Central memory CD4-positive, alpha-beta T cell (primary cell): ENCODE measurements at places on chromosomes 12 and 14.

- no peak for DNase-seq
Measured at GRCh38 chr12:121947981-121948380, 29.6 kb downstream of the CFAP251 start.

DNA sequence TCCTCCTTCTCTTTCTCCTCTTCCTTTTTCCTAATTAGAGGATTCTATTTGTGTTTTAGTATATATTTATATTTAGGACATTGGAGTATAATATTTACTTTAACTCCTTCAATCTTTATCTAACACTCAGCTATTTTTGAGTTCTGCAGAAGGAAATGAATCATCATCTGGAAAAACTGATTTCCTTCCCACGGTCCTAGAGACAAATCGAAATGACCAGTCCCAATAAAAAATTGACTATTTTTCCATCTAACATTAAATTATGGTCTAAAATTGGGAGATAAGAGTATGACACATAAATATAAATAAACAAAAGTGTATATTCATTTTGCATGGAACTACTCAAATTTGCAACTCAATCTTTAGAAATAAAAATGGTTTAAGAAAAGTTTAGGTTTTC lies 167.4 kb downstream of the TMTC3 start:
- DNase-seq, result no peak

GRCh38 chr14:65411656-65412031 lies 886 bp upstream of the FUT8 start:
- DNase-seq, result peak; percentile 71

GRCh38 chr12:62724947-62725451 lies 210.0 kb downstream of the PPM1H start:
- DNase-seq, result no peak

GRCh38 chr12:48279101-48279500 lies 71.6 kb downstream of the ZNF641 start:
- DNase-seq, result no peak

GRCh38 chr14:63833728-63834127 lies 19.1 kb upstream of the SYNE2 start:
- DNase-seq, result no peak

GRCh38 chr14:33062881-33063280 lies 124.2 kb downstream of the NPAS3 start:
- no peak for DNase-seq

DNA sequence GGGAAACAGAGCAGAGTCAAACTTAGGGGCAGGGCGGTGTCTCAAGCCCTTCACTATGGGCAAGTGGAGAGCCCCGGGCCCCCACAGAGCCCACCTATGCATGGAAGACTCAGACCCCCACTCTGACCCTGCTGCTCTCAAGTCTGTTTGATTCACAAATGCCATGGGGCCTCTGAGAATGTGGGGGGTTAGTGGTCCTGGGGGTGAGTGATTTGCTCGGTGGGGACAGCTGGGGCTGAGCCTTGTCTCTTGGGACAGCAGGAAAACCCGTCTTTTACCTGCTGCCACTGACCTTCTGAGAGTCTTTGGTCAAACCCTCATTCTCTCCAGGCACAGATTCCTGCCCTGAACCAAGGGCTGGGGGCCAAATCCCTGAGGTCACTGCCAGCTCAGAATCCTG lies 201.0 kb upstream of the RTL1 start:
- DNase-seq, result no peak

GRCh38 chr12:45986641-45987339 lies 3.6 kb downstream of the SCAF11 start:
- no peak for DNase-seq

GRCh38 chr14:91685600-91685999 lies 46.3 kb downstream of the CATSPERB start:
- no peak for DNase-seq

DNA sequence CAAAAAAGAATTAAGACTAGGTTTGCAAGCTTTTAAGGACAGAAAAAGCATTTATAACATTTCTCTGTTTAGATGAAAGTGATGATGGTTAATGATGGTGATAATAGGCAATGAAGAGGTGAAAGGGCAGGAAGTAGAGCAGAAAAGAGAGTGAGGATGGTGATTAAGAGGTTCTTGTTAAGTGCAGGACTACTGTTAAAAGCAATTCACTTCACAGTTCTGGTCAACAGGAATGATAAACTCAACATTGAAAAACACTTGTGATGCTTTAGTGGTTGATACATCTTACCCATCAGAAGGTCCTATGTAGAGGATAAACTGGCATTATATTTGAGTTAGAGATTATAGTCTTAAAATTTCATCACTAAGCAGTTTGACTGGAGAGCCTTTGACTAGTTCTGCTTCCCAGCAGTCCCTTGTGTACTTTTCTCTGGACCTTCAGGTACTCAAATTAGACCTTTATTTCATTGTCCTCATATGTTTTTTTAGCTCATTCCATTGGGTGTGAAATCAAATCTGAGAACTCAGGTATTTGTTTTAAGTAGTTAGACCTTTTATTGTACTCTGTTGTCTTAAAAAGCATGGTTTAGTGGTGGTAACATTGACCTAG lies 10.9 kb downstream of the RAP1B start:
- no peak for DNase-seq

DNA sequence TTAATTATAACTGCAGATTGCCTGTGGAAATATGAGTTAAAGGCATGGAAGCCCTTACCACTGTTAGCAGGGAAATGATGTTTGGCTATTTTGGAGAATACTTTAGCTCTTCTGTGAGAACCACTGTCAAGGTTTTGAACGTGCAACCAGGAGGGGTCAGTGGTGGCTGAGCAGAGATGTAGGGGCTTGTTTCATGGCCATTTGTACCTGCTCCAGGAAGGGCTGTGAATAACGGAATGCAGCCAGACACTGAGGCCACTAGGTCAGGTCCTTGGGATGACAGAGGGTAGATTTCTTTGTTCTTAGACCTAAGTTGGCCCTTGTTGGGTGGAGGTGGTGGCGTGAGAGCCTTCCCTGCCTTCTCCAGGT lies 8.3 kb downstream of the TRAF3 start:
- no peak for DNase-seq

GRCh38 chr12:122520676-122521075 lies 6.1 kb downstream of the RSRC2 start:
- DNase-seq, result no peak

DNA sequence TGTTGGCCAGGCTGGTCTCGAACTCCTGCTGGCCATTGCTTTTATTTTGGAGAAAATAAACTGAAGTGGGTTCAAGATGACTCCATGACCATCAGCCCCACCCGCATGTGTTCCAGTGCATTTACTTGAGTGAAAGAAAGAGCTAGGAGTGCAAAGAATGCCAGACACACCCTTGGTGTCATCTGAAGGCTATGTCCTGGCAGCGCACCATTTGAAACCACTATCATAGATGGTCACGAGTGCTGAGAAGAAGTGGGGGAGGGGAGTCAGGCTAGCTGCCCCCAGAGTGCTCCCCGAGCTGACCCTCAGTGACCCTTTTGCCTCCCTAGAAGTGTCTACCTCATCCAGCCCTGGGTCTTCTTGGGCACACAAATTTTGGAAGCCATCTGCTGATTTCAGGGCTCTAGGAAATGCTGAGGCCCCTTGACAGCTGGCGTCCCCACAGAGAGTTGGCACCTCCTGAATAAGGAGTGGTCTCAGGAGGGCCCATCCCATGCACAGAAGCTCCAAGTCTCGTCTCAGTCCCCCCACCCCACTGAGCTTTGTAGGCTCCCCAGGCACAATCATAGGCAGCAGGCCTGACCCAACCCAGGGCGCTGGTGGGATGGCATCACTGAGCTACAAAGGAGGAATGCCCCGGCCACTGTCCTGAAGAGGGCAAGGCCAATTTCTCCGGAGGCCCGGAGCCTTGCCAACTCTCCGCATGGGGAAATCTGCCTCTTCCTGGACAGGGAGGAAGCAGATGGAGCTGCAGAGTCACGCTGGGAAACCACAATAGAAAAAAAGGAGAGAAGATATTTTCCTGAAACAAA lies 28.0 kb downstream of the PXN start:
- DNase-seq, result no peak

DNA sequence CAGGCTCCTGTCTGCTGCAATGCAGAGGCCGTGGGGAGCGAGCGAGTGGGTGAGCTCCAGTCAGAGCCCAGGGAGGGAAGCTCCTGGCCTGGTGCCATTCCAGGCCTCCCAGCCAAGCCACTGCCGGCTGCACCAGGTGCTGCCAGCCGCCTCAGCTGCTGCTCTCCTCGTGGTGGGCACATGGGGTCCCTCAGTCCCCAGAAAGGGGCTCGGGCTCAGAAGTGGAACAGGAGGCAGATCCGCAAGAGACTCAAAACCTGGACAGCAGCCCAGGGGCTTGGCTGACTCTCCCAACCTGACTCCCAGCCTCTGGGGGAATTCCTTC lies 2.4 kb downstream of the ABCB9 start:
- DNase-seq, result no peak

- no peak for DNase-seq
Measured at GRCh38 chr12:109797905-109798669, 35.1 kb downstream of the TRPV4 start.

GRCh38 chr14:68271913-68272391 lies 452.4 kb downstream of the RAD51B start:
- DNase-seq, result no peak

- DNase-seq, result no peak
Measured at GRCh38 chr14:85934886-85935254, 404.9 kb downstream of the FLRT2 start.

GRCh38 chr12:52535574-52535973 lies 15.4 kb upstream of the KRT5 start:
- DNase-seq, result no peak

GRCh38 chr14:75595226-75595625 lies 16.8 kb downstream of the FLVCR2 start:
- DNase-seq, result no peak

GRCh38 chr12:123384318-123384993 lies 524 bp downstream of the KMT5A start:
- DNase-seq, result no peak

GRCh38 chr14:75497191-75497590 lies 25.1 kb upstream of the BATF start:
- DNase-seq, result no peak

DNA sequence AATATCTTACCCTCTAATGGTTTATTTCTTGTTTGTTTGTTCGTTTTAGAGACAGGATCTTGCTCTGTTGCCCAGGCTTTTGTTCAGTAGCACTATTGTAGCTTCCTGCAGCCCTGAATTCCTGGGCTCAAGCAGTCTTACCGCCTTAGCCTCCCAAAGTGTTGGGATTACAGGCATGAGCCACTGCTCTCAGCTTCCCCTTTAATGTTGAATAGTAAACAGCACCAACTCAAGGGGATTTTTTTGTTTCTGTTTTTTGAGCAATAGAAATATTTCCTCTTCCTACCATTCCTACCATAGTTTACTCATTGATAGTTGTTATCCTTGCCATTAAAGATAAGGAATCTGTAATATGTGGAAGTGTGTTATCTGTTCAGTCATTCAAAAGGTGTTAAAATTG lies 10.7 kb downstream of the ARID4A start:
- no peak for DNase-seq

- no peak for DNase-seq
Measured at GRCh38 chr14:74569806-74570591, 42.0 kb downstream of the LTBP2 start.

DNA sequence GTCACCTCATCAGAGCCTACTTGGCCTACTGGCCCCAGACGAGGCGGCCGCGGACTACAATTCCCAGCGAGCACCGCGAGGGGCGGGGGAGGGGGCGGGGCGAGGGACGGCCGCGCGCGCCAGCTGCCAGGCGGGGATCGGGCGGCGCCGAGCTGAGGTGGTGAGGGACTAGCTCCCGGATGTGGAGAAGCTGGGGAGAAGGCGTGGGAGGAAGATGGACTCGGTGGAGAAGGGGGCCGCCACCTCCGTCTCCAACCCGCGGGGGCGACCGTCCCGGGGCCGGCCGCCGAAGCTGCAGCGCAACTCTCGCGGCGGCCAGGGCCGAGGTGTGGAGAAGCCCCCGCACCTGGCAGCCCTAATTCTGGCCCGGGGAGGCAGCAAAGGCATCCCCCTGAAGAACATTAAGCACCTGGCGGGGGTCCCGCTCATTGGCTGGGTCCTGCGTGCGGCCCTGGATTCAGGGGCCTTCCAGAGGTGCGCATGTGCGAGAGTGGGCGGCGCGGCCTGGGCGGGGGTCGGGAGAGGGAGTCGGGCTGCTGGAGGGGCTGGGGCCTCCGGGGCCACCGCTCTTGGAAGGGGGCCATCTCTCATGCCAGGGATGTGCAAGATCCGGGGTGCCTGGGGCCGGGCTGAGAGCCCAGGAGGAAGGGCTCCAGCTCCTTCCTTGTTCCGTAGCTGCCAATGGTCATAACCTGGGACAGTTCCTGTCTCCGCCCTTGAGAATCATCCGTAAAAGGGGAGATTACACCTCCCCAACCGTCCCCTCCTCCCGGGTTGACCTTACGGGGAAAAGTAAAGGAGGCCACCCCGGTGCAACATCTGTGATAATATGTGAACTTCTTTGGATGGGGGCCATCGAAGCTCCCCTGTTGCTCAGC lies at the start of gene CMAS:
TSS of gene CMAS (plus strand) at position 129 of the 878 bp plus-strand sequence. CDS start at position 215, 86 bp downstream.
- DNase-seq, result peak; percentile 62

DNA sequence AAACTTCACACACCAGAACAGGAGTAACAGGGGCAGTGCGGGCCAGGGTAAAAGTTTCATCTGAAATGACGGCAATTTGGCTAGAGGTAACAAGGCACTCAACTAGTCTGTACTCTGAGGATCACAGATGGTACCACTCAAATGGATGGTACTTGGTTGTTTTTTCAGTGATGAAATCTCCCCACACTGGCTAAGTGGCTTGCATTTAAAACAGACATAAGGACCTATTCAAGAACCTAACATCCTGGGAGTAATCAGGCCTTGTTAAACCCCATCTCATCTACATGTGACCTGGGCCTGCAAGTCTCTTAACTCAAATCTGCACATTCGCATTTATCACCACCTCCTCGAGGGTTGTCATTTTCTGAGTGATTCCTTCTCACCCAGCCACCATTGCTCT lies 90.8 kb downstream of the PRKAB1 start:
- no peak for DNase-seq

DNA sequence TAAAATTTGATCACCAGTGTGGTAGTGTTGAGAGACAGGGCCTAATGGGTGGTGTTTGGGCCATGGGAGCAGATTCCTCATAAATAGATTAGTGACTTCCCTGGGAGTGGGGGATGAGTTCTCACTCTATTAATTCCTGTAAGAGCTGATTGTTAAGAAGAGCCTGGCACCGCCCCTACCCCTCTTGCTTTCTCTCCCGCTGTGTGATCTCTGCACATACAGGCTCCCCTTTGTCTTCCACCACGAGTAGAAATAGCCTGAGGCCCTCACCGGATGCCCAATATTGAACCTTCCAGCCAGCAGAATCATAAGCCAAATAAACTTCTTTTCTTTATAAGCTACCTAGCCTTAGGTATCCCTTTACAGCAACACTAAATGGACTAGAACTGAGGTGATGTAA lies 31.9 kb upstream of the CAND1 start:
- no peak for DNase-seq

DNA sequence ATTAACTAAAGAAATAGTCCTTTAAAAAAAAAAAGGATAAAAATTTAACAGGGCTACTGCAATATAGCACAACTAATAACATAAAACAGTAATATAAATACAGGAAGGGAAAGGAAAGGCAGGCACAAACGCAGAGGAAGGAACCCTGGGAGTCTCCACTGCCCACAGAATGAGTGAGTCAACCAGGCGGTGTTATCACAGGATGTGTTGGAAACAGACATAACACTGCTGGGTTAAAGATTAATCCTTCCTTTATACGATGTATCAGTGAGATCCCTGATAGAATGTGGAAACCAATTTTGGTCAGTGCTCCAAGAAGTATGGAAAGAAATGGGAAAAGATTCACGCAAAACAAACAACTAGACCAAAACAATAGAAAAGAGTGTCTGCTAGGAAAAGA lies 47.9 kb downstream of the FGD6 start:
- DNase-seq, result no peak
